ENCODE measurements at places on chromosomes 4 and X. TPM values are rescaled to one million over a fixed set of nuclear protein-coding genes. Genes with fewer than 3 reads are reported as not detected.

- peak; percentile 9 for DNase-seq
Observed at GRCh38 chrX:132292793-132293192, 73.5 kb upstream of the RAP2C start.

DNA sequence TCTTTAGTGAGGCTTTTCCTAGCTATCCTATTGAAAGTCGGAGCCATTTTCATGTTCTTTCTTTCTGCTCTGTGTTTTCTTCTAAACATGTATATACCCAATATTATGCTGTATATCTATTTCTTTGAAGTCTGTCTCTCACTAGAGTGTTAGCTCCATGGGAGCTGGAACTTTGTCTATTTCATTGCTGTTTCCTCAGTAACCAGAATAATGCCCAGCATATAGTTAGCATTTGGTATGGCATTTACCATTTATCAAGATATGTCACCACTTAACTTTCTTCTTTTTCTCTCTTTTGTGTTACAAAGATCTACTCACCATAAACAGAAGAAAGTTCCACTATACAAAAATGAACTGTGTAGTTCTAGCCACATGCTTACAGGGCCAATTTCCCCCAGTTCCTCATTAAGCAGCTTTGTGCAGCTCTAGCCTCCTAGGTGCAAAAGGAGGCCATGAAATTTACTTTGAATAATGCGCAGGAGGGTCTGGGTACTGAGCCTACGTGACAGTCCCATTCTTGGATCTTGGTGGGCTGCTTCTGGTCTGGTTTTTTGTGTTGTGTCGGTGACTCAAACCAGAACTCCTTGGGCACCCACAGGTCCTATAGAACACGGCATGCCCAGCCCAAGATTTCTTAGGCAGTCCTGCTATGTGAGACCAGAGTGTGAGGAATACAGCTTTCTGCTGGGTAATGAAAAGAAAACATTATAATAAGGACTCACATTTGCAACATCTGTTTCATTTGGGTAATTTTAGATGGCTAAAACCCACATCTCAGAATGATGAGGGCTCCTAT, 302.3 kb upstream of the IGFBP7 start:
- no peak for DNase-seq

DNA sequence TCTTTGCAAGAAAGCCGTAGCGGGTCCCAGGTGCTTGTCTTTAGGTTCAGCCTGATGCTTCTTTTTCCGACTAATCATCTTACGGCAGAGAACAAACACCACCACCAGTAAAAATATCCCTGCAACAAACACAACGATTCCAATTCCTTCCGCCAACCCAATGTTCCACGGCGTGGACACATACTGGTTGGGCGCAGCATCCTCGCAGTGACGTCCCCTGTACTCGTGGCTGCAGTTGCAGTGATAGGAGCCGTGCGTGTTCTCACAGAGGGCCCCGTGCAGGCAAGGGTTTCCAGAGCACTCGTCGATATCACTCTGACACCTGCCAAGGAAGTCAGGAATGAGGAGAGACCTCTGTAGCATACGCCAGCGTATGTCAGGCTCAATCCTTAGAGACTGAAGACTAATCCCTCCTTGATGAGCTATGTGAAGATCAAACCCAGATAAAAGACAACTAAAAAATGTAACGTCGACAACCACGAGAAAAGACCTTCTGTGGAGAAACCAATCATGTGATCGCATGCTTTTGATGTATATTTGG, 41.6 kb upstream of the MTNR1A start:
- DNase-seq = no peak

DNA sequence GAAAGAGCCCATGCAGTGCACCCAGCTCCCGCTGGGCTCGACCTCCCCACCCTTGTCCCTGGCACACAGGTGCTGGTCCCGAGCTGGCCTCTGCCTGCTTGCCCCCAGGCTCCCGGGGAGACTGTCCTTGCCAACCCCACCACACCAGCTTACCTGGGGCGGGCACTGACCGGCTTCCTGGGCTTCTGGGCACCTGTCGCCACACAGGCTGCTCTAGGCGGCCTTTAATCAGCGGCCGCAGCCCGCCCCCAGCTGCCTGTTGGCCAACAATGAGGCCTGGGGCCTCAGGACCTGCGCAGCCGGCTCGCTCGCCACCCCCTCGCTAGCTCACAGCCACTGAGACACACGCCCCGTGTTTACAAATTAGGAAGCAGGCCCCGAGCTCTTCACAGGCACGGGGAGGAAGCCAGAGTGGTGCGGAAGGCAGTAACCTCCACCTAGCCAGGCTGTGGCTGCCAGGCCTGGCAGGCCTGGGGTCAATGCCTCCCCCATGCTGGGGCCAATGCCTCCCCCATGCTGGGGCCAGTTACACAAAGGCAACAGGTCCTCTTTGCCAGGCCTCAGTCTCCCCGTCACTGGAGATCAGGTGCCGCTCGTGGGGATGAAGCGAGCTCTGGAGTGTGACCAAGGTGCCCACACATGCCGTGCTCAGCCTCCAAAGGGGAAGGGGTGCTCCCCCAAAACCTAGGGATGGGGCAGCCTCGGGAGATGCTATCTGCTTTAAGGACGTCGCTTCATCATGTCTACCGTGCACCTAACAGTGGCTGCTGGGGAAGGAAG, at the start of gene TREX2:
TSS of gene TREX2 (minus strand) at position 201 of the 780 bp plus-strand sequence. CDS start 626 bp downstream, outside the sequence.
- DNase-seq = no peak

GRCh38 chrX:45697591-45697990, 496.9 kb upstream of the DIPK2B start:
- no peak for DNase-seq

DNA sequence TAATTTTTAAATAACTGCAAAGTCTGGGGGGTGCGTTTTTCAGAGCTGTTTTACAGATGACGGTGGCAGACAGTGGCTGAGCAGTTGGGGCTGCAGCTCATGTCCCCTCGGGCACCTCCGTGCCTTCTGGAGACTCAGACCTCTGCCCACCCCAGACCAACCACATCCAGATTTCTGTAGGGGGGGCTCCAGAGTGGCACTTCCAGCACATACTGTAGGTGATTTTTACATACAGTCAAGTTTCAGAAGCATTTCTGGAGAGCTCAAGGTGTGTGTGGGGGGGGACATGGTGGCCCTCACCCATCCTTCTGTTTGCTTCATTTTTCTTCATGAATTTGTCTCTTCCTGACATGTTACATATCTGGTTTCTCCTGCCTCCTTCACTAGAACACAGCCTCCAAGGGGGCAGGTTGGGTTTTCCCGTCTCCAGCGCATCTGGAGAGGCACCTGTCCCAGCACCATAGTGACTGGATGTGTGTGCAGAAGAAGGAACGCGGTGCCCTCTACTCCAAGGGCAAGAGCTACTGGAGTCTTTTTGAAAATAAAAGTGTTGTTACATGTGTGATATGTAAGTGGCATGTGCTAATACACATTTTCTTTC, 37.5 kb downstream of the TMEM271 start:
- DNase-seq = no peak

DNA sequence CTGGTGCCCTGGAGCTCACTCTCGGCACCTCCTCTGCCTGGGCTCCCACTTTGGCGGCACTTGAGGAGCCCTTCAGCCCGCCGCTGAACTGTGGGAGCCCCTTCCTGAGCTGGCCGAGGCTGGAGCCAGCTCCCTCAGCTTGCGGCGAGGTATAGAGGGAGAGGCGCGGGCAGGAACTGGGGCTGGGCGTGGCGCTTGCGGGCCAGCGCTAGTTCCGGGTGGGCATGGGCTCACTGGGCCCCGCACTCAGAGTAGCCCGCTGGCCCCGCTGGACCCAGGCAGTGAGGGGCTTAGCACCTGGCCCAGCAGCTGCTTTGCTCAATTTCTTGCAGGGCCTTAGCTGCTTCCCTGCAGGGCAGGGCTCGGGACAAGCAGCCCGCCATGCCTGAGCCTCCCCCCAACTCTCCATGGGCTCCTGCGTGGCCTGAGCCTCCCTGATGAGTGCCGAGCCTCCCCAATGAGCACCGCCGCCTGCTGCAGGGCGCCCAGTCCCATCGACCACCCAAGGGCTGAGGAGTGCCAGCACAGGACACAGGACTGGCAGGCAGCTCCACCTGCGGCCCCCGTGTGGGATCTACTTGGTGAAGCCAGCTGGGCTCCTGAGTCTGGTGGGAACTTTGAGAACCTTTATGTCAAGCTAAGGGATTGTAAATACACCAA, 26.7 kb upstream of the FAM90A26 start:
- no peak for DNase-seq

GRCh38 chrX:274904-275475, 6.2 kb upstream of the PLCXD1 start:
- DNase-seq = no peak

DNA sequence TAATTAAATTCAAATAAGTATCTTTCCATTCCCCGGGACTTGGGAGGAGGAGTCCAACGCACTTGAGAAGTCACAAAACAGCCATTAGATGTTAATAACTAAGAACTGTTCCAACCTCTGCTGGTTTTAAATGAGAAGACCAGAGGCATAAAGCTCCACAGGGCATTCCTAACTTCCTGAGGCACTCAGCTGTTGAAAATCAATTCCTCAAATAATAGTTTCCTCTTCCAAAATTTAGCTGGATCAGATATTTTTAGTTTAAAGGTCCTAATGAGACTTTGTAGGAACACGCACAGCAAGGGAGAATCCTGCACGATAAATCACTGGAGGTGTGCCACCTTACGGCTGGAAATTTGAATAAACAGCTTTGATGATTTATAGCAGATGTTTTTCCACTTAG, 504.3 kb upstream of the ZFP42 start:
- no peak for DNase-seq

DNA sequence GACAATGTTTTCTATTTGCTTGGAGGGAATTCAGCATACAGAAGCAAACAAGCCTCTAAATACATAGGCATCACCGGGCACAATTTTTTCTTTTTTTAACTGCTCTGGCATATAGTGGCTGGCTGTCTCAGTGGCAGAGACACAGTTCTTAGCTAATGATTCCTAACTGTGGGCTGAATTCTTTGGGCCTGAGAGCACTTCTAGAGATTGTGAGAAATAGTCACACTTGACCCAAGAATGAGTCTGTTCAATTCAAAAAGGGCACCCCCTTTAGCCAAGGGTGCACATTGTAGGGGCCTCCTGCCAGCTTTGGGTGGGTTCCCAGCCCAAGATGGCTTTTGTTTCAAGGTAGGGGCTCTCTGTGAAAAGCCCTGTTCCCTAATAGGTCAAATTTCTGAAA, 345.7 kb downstream of the ARHGAP10 start:
- no peak for DNase-seq

GRCh38 chr4:174696657-174697056, 132.4 kb downstream of the GLRA3 start:
- no peak for DNase-seq

DNA sequence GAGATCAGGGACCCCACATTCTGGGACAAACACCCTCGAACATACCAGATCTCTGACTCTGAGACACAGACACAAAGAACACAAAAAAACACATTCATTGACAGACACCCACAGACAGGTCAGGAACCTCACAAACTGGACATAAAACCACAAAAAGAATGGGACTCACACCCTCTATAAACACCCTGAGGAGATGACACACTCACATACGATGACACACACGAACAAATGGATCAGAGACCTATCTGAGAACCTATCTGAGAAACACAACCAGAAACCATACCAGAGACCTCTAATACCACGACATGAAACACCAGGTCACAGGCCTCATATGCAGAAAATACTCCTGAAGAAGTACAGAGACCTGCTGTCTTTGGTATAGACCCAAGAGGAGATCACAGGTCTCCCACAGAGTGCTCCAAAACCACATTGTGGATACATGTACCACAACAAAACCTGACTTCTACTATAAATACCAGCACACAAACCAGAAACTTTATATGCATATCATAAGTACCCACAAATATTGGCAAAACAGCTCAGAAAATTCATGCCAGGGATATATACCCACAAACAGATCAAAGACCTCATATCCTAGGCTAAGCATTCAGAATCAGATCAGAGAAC, 19.5 kb downstream of the SUV39H1 start:
- no peak for DNase-seq

GRCh38 chr4:186934841-186935443, 211.3 kb upstream of the FAT1 start:
- no peak for DNase-seq

- DNase-seq = no peak
Observed at GRCh38 chrX:14505648-14506047, 23.7 kb upstream of the GLRA2 start.

GRCh38 chrX:131918839-131919238, 104.3 kb upstream of the STK26 start:
- no peak for DNase-seq

- DNase-seq = no peak
Observed at GRCh38 chr4:181538431-181538830, 704.8 kb upstream of the TENM3 start.

DNA sequence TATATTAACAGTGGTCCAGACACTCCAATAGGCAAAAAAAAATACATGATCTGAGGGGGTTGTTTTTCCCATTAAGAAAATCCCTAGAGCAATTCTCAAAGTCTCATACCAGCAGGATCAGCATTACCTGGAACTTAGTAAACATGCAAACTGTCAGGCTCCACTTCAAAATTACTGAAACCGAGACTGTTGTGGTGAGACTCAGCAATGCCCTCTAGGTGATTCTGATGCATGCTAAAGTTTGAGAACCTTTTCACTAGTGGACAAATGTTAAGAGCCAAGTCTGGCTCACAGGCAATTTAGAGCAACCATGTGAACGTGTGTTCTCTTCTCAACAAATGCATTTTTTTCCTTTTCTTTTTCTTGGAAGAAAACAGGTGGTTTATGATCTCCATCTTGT, 30.2 kb downstream of the NEK1 start:
- no peak for DNase-seq

DNA sequence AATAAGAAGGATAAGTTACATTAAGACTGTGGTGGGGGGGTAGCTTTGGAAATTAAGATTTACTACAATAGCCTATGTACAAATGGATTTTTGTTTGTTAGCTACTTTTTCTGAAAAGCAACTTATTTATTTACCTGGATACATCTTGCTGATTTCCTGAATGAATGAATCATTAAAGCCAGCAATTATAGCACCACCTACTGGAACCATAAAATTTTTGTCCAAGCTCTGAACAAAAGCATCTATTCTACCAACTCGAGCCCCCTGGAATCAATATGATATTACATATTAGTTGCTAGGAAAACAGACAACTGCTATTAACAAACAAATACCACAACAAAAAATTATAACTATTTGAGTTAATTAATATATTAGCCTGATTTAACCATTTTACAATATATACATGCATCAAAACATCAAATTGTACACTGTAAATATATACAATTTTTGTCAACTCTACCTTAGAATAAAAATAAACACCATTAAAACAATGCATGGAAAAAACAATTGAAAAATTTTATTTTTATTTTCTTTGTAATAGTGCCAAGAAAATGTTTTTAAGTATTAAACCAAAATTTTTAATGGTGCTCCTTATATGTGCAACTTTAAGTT, 15.3 kb downstream of the SEPSECS start:
- DNase-seq = peak; percentile 52

GRCh38 chrX:78708262-78708661, 39.3 kb upstream of the LPAR4 start:
- DNase-seq = no peak

The CT55 gene
- polyA plus RNA-seq = 0.20 TPM

The NEIL3 gene
- 6.0 TPM for polyA plus RNA-seq

The PAQR3 gene
- polyA plus RNA-seq = 21.0 TPM

The ATOH1 gene
- polyA plus RNA-seq = not detected

The NPNT gene
- polyA plus RNA-seq = 187 TPM

The PLAC8 gene
- 4.2 TPM for polyA plus RNA-seq

The HTR2C gene
- polyA plus RNA-seq = 0.51 TPM

The HPGDS gene
- 5.2 TPM for polyA plus RNA-seq

The GPR34 gene
- 1.9 TPM for polyA plus RNA-seq

The CT45A8 gene
- polyA plus RNA-seq = not detected
